ENCODE measurements at places on chromosomes 5 and 9.

DNA sequence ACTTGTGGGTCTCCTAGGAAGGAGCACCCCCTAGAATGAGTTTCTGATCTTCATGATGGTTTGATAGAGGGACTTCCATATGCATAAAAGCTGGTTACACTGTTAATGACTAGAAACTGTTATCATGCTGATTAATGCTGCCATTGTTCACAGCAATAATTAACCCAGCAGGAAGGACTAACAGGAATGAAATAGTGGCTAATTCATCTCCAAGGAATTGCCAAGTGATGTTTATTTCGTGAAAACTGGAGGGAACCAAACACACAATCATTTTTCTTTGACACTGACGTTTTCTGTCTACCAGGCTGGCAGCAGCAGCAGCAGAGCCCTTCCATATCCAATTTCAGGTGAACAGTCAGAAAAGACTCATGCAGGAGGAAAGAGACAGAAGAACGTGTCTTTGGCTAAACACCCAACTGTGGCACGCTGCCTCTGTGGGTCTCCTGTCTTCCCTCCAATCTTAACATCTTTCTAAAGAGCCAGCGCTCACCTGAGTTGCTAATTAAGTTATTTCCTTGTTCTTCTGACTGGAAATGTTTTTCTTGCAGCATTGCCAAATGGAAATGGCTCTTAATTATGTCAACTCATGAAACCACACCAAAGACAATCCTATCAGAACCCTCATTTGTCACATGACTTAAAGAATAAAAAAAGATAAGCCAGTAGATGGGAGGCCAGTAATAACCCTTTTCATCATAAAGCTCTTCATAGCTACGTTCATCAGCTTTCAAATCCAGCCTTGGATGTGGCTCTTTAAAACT, 181.5 kb downstream of the SLIT3 start:
- no peak for DNase-seq

DNA sequence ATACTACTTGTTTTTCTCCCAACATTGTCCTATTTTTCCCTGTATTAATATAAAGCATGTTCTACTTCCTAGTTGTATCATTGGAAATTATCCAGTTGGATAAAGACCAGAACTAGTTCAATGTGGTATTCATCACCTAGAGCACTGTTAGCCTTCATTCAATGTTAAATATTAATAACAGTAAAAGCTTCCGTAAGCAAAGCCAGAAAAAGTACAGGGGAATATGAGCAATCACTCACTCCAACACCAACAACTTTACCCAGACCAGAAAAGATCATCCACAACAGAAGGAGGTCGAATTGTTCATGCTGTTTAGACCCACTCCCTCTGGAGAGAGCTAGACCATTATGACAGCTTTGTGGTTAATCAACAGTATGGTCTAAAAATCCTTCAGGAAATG, 728.4 kb downstream of the MAT2B start:
- no peak for DNase-seq

DNA sequence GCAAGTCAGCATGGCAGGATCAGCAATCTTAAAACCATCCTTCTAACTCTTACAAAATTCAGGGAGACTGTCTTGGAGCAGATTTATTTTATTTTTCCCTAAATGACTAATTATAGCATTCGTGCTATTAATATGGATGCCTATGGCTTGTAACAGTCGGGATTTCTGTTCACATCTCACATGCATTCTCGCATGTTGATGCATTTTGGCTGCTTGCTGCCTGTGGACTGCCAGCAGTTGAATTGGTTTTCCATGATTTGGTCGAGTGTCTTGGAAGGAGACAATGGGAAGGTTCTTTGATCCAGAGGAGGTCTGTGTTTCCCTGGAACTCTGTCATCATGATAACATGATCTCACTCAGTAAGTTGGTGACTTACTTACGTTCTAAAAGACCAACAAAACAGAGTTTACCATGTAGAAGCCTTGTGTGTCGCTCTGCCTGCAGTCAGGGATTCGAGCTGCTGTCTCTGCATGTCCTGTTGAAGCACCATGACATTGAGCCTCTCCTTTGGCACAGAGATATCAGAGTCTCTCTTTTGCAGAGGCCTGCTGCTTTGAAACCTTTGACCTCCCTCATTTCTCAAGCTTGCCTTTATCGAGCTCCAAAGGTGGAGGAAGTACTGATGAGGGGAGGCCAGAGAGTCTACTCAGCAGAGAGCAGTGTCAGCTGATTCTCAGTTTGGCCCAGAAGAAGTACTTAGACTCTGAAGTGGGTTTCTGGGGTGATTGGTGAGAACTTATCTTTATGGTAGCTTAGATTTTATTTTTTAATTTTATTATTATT, 82.4 kb downstream of the ARHGAP26 start:
- no peak for DNase-seq

DNA sequence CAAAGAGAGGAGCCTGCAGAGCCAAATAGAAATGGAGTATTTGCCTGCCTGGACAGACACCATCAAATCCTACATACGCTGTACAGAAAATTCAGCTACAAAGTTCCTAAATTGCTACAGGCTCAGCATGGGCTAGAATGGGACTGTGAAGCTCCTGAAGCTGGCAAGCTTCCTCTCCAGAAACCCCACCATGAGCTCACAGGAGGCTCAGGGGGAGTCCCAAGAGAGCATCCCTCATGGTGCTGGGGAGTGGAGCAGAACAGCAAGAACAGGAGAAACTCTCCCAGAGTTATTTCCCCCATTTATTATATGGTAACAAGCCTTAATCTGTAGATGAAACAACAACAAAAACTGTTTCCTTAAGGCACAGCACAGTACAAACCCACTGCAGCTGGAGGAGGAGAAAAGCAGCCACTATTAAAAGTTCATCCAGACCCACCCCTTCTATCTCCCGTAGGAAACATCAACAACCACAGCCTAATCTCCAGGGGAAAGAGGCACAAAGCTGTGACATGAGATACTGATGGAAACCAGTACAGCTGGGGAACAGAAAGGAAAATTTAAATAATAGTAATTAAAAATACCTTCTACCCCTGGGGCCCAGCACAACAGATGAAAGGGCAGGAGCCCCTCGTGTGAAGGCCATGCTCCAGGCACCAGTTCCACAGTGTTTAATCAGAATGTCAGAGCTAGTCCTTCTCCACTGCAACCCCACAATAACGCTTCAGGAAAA, 548.5 kb downstream of the MTRR start:
- no peak for DNase-seq

DNA sequence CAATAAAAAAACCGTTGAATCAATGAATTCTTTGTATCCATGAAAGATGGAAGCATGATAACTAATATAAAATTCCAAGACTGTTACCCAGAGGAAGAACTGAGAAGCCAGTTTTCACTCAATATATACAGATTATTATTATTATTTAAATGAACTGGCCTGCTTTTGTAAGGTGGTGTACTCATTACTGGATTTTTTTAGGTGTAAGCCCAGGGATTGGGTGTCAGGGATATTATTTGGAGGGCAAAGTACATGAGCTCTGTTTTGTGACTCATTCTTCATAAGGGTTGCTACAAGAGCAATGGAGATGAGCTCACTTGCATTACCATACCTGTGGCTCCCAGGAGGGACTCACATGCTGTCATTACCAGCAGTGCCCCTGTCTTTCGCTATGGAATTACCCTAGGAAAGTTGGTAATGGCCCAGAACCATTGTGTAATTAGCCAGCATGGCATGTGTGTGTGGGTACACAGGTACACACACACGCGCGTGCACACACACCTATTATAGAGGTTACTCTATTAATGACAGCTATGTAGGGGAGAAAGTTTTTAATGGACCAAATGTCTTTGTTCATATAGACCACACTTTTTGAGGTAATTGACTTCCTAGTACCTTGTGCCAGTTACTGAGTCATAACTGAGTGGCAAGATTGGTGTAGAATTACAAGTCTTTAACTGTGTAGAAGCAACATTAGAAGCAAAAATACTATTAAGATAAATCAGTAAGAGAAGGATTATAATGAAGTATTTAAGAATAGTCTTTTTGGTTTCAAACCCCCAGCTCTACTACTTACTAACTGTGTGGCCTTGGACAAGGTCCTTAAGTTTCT, 143.4 kb downstream of the GDNF start:
- DNase-seq, result no peak

DNA sequence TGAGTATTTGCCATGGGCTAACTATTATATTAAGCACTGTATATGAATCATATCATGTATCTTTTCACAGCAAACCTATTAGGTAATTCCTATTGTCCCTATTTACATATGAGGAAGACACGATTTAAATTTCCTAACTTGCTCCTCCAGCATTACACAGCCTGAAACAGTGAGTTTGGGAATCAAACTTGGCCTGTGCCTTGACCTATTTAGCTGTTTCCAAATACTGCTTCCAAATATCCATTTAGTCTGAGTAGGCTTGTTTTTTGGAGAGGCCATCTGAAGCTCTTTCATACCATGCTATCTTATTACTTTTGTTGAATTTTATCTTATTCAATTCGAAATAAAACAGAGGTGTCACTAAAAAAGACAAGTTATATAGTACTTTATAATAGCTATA, 447.3 kb upstream of the MPDZ start:
- DNase-seq, result no peak

DNA sequence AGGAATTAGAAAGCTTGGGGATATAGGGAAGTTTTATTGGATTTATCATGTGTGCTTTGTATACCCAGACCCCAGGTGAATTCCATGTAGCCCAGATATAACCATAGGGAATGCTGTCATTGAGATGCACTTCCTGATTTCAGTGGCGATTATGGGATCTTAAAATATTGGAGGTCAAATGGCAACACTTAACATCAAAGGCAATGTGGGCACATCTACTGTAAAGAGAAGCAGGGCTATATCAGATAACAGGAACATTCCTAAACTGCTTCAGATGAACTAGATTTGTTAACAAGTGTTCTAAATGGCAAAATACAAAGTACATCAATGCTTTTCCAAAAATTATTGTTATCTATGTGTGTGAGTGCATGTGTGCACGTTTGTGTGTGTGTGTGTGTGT, 883.5 kb upstream of the EDIL3 start:
- DNase-seq, result no peak

GRCh38 chr5:106959387-106959786, 711.4 kb downstream of the EFNA5 start:
- no peak for DNase-seq

- no peak for DNase-seq
Measured at GRCh38 chr9:128556926-128557634, 4.7 kb downstream of the SPTAN1 start.

DNA sequence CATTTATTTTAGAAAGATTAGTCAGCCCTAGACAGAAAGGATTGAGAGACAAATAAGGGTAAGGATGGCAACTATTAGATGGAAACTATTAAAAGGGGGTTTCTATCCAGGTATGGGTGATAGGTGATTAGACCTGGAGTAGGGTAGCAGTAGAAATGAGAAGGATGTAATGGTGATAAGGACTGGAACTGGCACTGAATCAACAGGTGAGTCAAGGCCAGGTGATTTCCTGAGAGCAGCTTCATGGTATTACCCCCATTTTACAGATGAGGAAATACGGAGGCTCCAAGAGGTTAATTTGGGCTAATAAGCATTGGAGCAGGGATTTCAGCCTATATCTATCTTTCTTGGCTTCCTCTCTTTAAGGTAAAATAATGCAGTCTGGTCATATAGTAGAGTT, 55.7 kb downstream of the CAST start:
- no peak for DNase-seq

DNA sequence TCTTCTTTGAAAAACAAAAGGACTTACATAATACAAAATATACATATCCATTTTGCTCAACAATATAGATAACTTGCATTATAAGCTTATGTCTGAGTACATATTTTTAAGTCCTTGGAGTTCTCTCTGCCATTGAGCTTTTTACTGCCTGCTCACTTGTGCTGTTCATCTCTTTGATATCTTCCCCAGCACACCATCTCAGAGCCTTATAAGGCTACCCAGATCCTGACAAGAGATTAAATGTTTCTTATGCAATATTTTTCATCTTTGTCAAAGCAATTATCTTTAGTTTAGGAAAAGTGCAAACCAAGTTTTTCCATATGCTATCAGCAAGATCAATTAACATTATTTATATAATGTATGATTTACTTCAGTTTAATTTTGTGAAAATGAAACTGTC, 60.7 kb upstream of the ITGA1 start:
- DNase-seq, result no peak

DNA sequence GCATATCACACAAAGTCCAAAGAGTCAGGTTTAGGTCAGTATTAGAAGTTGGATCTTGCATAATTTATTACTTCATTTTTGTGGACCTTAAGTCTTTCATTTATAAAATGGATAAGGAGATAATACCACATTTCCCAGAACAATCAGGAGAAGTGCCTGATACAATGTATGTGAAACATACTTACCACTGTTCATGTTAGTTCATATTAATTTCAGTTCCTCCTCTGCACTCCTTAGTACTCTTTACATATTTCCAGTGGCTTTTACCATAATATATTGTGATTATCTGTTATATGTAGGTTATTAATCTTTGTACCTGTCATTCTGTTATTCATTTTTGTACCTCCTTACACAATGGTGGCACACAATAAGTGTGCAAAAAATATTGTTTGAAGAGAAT, 214.4 kb downstream of the ARL15 start:
- DNase-seq, result no peak

DNA sequence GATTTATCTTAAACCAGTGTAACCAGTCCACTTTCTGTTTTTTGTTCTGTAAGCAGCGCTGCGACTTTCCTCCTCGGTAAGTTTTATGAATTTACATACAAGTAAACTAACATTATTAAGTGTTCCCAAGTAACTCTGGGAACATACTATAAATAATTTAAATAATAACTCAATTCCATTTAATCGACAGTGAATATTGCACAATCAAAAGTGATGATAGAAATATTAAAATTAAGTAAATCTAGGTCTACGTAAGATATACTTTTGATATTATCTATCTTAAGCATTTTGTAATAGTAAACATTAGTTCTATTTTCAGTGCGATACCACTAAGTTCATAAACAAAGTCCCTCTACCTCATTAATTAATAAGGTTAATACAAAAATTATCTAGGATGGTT, 7.8 kb downstream of the NFIB start:
- no peak for DNase-seq

DNA sequence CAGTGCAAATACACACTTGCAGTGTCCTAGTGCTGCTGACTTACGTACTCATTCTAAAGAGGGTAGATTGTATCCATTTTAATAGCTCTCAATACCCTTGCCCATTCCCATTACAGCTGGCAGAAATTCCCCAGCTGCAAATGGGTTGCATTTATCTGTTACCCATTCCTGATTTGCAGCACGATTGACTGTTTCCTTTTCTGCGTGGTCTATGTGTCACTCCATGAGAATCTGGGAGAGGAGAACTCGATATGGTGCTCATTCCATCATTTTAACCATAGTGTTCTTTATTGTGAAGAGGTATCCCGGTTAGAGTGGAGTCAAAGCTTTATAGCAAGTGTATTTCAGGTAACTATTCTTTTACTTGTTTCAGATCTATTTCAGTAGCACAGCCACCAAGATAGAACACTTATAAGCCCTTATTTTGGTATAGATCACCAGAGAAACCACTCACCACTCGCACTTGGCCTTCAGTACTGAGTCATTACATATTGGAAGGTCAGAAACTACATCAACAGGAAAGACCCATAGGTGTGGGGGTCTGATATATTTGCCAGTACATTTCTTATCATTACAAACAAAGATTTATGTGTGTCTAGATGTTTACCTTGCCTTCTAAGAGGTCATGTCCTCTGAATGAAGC, 139.5 kb downstream of the MUSK start:
- no peak for DNase-seq

- DNase-seq, result no peak
Measured at GRCh38 chr5:36013182-36013581, 22.0 kb upstream of the UGT3A1 start.

- DNase-seq, result no peak
Measured at GRCh38 chr9:73451003-73451402, 299.3 kb downstream of the ANXA1 start.

Measured in stimulated activated CD4-positive, alpha-beta T cell treated with anti-CD3 and anti-CD28 coated beads, Interleukin-2, amount 100 ng/mL, for 24 hours (primary cell).